ENCODE measurements at places on chromosomes 1 and 21. TPM values are rescaled to one million over a fixed set of nuclear protein-coding genes. Genes with fewer than 3 reads are reported as not detected.

The KCNH1 gene
- polyA plus RNA-seq = 0.16 TPM

The LDLRAD1 gene
- polyA plus RNA-seq = 5.5 TPM

The FCRL5 gene
- 0.07 TPM for polyA plus RNA-seq

The SYT14 gene
- polyA plus RNA-seq = 0.36 TPM

The FCRL6 gene
- 0.61 TPM for polyA plus RNA-seq

The S100A12 gene
- 1.3 TPM for polyA plus RNA-seq

The ERO1B gene
- polyA plus RNA-seq = 6.6 TPM

The SPATA46 gene
- polyA plus RNA-seq = 0.35 TPM

The OR10Z1 gene
- polyA plus RNA-seq = 0.70 TPM

The GBP5 gene
- polyA plus RNA-seq = 1.4 TPM

The EFNA1 gene
- 94.7 TPM for polyA plus RNA-seq

The ETNK2 gene
- 11.7 TPM for polyA plus RNA-seq

The MAP10 gene
- 6.6 TPM for polyA plus RNA-seq

The MAN1A2 gene
- polyA plus RNA-seq = 35.6 TPM

The C1orf216 gene
- 12.6 TPM for polyA plus RNA-seq

The OR2AK2 gene
- not detected for polyA plus RNA-seq

The MROH9 gene
- polyA plus RNA-seq = 1.2 TPM

The EPHB2 gene
- polyA plus RNA-seq = 15.1 TPM

The KIAA1614 gene
- polyA plus RNA-seq = 9.5 TPM

The HSF2BP gene
- 1.1 TPM for polyA plus RNA-seq

The ASCL5 gene
- 0.28 TPM for polyA plus RNA-seq

The EFNA3 gene
- polyA plus RNA-seq = 5.6 TPM

The MEF2D gene
- polyA plus RNA-seq = 23.2 TPM

The HSD3B2 gene
- 0.23 TPM for polyA plus RNA-seq

The ALX3 gene
- polyA plus RNA-seq = not detected

The OR2T35 gene
- polyA plus RNA-seq = not detected

The BEND5 gene
- polyA plus RNA-seq = 34.0 TPM

The KIF21B gene
- 13.8 TPM for polyA plus RNA-seq

The KCNJ15 gene
- polyA plus RNA-seq = 73.6 TPM

The WNT4 gene
- 2.1 TPM for polyA plus RNA-seq

The PGBD5 gene
- polyA plus RNA-seq = 5.8 TPM

The KCNAB2 gene
- polyA plus RNA-seq = 5.6 TPM

The FCRL2 gene
- polyA plus RNA-seq = 0.12 TPM

The RSPH1 gene
- 15.6 TPM for polyA plus RNA-seq

The CFAP45 gene
- polyA plus RNA-seq = 1.8 TPM

The NES gene
- polyA plus RNA-seq = 49.2 TPM

The SMG5 gene
- 59.5 TPM for polyA plus RNA-seq

The LCE1B gene
- not detected for polyA plus RNA-seq

The GBP1 gene
- polyA plus RNA-seq = 44.5 TPM

The SH3BGR gene
- 0.77 TPM for polyA plus RNA-seq

The AADACL3 gene
- not detected for polyA plus RNA-seq

The SPATA45 gene
- 0.56 TPM for polyA plus RNA-seq

The TMPRSS2 gene
- 47.6 TPM for polyA plus RNA-seq

The SPRR2F gene
- 0.64 TPM for polyA plus RNA-seq

The LHX8 gene
- not detected for polyA plus RNA-seq

The KLHL17 gene
- 14.8 TPM for polyA plus RNA-seq

The ATP1A1 gene
- 206 TPM for polyA plus RNA-seq

The ANGPTL1 gene
- 11.0 TPM for polyA plus RNA-seq

The DMRTA2 gene
- polyA plus RNA-seq = not detected

The NPR1 gene
- 14.6 TPM for polyA plus RNA-seq

The KRTAP21-2 gene
- polyA plus RNA-seq = not detected

The OVAAL gene
- not detected for polyA plus RNA-seq

The NHLH1 gene
- polyA plus RNA-seq = 0.16 TPM

All from right lung (tissue), 10 donors.